ENCODE measurements at places on chromosomes 3 and 15.

GRCh38 chr3:14124223-14124614, 451 bp downstream of the CHCHD4 start:
- peak; percentile 58 for DNase-seq

DNA sequence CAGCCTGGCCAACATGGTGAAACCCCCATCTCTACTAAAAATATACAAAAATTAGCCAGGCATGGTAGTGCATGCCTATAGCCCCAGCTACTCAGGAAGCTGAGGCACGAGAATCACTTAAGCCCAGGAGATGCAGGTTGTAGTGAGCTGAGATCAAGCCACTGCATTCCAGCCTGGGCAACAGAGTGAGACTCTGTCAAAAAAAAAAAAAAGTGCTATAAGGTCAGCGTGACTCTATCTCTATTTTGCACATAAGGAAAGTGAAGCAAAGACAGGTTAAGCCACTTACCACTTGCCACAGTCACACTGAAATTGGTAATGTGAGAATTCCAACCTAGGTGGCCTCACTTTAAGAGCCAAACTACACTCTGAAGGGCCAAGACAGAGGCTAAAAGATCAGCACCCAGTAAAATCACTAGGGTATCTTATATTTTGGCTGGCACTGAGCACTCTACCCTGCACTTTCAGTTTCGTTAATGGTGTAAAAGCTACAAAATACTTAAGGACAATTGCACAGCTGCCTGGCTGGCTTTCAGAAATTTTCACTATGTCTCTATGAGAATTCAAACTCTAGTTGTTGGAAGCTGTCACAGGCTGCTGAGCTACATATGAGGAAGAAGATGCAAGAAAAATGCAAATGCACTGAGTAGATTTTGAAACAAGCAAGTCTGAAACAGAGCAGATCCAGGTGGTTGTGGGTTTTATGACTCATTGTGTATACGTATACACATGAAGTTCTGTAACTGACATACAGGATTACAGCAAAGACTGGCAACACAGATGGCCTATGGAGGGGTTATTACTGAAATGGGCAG, 32.7 kb downstream of the TRANK1 start:
- DNase-seq, result peak; percentile 60

GRCh38 chr15:92158426-92158825, 235.3 kb upstream of the ST8SIA2 start:
- peak; percentile 5 for DNase-seq

- DNase-seq, result no peak
These were observed 4.5 kb downstream of the HDC start for GRCh38 chr15:50260969-50261496.

DNA sequence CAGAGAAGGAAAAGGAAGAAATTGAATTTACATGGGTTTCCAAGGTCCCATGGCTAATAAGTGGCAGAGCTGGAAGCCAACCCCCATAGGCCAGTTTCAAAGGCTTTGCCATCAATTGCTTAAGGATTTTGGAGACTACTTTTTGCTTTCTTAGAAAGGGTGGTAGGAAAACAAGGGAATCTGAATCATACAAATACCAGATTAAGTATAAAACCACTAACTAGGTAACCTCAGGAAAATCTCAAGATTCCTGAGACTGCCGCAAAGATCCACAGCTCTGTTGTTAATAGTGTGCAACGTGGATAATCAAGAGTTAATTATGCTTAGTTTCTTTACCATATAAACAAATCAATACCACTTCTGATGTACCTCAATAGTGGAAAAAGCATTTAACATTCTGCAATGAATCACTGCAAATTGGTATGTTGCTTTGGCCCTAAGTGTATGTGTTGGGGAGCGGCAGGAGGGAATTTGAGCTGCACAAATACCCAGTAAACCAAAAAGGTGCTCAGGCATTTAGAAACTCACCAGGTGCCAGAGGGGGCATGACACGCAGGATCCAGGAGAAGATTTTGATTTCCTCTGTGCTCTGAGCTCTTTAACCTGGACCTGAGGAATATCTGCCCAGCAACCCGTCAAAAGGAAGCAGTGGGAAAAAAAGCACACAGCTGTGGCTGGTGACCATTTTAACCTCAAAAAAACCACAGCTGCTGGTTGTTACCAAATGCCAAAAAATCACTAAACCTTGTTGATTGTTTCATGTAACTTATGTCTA, 22.0 kb downstream of the AADAC start:
- no peak for DNase-seq

- no peak for DNase-seq
These were observed 245.2 kb upstream of the ARPP21 start for GRCh38 chr3:35393901-35394799.

DNA sequence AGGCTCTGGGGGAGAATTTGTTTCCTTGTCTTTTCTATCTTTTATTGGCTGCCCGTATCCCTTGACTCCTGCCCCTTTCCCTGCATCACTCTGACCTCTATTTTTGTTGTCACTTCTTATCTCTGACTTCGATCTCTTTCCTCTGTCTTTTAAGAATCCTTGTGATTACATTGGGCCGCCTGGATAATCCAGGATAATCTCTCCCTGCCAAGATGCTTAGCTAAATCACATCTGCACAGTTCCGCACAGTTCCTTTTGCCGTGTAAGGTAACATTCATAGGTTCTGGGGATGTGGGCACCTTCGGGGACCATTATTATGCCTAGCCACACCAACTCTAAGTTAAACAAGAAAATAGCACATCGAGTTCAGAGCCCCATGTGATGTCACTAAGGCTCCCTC, 103.0 kb upstream of the DPPA4 start:
- no peak for DNase-seq

DNA sequence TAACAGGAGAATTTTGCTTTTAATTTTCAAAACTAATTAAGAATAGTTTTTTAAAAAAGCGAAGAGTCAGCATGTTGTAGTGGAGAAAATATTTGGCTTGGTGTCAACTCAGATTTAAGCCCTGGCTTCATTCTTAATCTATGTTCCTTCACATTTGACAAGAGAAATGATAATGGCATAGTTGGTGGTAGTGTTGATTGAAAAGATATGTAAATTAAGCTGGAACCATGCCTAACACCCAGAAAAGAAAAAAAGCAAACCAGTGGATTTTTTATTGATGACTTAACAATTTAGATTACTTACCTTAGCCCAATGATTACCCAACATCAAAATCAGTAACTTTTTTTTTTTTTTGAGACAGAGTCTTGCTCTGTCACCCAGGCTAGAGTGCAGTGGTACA, 27.4 kb downstream of the TCAIM start:
- DNase-seq, result no peak

GRCh38 chr3:129502641-129503408, 25.6 kb upstream of the RHO start:
- no peak for DNase-seq

DNA sequence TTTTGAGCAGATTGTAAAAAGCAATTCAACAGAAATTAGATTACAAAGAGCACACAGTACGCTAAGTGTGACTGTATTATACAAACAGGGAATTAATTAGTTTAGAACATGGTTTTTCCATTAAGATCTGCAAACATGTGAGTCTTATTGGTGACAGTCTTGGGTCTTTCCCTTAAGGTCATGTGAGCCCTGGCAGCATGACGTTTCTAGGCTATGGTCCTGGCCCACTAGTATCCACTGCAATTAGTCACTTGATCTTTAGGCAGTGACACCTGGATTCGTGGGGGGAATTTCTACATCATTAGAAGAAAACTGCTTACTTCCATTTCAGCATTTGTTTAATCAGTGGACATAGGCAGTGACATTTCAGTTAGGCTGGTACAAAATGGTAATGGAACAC, 360.2 kb upstream of the NR2F2 start:
- DNase-seq, result no peak

- no peak for DNase-seq
These were observed 283.0 kb downstream of the UACA start for GRCh38 chr15:70480196-70480856.

GRCh38 chr15:38297623-38298388, 45.2 kb downstream of the SPRED1 start:
- no peak for DNase-seq

DNA sequence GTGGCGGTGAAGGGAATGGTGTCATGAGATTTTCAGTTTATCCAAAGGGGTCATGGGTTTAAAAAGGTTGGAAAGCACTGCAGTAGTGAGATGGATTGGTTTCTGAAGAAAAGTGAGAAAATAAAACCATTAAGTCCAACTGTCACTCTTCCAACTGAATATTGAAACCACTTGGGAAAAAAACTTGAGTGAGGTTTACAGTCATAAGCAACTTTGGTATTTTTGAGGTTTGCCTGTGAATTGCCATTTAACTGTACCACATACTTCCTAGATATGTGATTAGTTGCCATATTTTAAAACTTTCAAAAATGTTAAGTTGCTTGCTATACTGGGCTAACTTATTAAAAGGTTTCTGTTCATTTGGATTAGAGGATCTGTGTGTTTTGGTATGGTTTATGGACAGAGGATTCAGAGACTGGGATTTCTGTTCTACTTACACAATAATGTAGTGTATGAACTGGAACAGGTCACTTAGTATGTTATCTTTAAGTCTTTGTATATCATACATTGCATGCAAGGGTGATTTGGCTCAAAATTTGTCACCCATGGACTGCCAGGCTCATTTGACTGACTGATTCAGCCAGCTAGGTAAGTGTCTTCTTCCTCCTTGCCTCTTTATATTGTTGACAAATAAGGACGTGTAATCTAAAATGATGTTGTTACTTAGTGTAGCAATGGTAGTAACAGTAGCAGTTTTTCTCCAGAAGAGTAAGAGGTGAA, 201.4 kb upstream of the EOMES start:
- DNase-seq, result no peak

GRCh38 chr3:172876297-172876696, 125.8 kb downstream of the ECT2 start:
- DNase-seq, result no peak

GRCh38 chr3:195450731-195451229, 8.0 kb upstream of the ACAP2 start:
- DNase-seq, result no peak

- no peak for DNase-seq
These were observed 88.9 kb downstream of the PTPRG start for GRCh38 chr3:61650276-61650675.

Measured in GM18507 (cell line).